Esophagus squamous epithelium (tissue), 5 donors: ENCODE measurements at places on chromosomes 5 and 9. TPM values are rescaled to one million over a fixed set of nuclear protein-coding genes. Genes with fewer than 3 reads are reported as not detected.

DNA sequence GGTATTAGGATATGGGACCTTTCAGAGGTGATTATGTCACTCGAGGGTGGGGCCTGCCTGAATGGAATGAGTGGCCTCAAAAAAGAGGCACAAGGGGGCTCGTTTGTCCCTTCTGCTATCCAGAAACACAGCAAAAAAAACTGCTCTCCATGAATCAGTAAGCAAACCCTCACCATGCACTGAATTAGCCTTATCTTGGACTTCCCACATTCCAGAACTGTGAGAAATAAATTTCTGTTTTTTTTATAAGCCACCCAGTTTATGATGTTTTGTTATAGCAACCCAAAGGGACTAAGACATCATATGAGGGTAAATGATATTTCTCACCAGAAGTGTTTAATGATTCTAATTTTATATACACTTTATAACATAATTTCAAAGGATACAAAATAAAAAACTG lies 476.6 kb upstream of the EDIL3 start:
- DNase-seq = no peak

GRCh38 chr5:78362220-78362619 lies 1.8 kb downstream of the SCAMP1 start:
- DNase-seq = no peak

DNA sequence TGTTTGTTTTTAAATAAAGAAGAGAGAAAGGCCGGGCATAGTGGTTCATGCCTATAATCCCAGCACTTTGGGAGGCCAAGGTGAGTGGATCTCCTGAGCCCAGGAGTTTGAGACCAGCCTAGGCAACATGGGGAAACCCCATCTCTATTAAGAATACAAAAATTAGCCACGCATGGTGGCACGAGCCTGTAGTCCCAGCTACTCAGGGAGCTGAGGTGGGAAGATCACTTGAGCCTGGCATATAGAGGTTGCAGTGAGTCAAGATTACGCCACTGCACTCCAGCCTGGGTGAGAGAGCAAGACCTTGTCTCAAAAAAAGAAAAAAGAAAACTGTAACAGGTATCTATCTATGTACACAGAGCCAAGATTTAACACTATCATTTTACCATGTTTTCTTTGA lies 34.2 kb upstream of the CDC42SE2 start:
- DNase-seq = no peak

GRCh38 chr9:90726215-90726614 lies 75.4 kb upstream of the SYK start:
- no peak for DNase-seq

DNA sequence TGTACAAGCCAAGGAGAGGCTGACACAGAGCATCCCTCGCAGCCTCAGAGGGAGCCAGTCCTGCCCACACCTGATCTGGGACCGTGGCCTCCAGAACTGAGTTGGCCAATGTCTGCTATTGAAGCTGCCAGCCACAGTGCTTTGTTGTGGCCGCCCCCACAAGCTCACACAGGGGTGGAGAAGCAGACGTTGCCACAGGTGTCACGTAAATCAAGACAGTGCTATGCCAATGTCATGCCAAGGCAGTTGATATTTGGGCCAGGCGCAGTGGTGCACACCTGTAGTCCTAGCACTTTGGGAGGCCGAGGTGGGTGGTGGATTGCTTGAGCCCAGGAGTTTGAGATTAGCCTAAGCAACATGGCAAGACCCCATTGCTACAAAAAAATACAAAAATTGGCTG lies 17.3 kb upstream of the TERT start:
- no peak for DNase-seq

- no peak for DNase-seq
These were observed 137.4 kb upstream of the ABCA1 start for GRCh38 chr9:105065098-105066088.

DNA sequence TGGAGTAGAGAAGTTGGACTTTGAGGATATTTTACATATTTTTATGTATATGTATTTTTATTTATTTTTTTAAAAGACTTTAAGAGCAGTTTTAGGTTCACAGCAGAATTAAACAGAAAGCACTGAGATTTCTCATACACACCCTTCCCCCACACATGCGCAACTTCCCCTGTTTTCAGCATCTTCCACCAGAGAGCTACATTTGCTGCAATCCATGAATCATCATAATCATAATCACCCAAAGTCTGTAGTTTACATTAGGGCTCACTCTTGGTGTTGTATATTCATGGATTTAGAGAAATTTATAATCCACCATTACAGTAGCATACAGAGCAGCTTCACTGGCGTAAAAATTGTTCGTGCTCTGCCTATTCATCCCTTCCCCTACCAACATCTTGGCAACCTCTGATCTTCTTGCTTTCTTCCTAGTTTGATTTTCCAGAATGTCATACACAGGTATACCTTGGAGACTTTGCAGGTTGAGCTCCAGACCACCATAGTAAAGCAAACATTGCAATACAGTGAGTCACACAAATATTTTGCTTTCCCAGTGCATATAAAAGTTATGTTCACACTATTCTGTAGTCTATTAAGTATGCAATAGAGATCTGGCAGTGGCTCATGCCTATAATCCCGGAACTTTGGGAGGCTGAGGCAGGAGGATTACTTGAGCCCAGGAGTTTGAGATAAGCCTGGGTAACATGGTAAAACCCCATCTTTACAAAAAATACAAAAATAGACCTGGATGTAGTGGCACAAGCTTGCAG lies 9.6 kb upstream of the CCDC171 start:
- DNase-seq = no peak

- no peak for DNase-seq
These were observed 48.7 kb upstream of the TGFBR1 start for GRCh38 chr9:99056186-99056585.

FCN2 gene
- total RNA-seq = not detected

PCDHA9 gene
- total RNA-seq = not detected

IRGM gene
- not detected for total RNA-seq

OR1J4 gene
- not detected for total RNA-seq
